ENCODE measurements at places on chromosomes 11 and 22.

DNA sequence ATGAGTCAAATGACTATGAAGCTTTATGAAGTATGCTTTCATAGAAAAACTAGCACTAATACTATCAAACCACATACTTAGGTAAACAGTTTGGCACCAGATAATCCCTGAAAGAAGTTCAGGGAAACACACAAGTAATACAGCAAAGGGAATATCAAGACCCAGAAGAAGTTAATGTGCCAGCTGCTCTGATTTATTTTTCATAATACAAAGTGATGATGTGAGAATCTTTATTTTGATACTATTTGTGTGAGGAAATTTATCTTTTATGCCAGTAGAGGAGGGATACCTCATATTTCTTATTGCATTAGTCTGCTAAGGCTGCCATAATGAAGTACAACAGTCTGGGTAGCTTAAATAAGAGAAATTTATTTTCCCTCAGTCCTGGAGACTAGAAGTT is 67.7 kb upstream of the ANO3 start:
- DNase-seq = no peak

DNA sequence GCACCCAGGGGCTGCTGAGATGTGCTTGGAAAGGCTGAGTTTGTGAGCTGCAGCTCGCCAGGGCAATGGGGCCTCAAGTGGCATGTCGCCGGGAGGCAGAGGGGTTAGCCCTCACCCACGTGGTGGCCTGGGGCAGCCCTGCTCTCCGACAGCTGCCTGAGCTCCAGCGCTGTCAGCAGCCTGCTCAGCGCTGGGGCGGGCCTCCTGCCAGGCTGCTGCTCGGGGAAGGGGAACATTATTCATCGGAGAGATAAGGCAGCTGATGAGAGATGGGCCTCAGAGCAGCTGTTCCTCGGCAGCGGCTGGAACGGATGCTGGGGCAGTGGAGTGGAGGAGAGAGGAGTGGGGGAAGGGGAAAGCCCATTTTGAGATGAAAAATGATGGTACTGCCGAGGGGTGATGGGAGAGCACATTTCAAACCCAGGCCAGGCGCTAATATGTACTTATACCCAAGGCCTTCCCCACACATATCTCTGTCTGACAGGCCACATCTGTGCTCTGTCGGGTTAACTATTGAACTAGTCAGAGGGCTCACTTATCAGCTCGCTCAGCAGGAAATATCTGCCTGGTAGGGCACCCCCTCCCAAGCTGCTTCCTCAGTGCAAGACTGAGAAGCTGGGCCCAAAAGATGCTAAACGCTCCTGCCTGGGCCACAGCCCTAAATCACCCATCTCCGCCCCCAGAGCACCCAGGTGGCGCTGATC is 79.5 kb downstream of the TIMP3 start:
- DNase-seq = peak; percentile 63

DNA sequence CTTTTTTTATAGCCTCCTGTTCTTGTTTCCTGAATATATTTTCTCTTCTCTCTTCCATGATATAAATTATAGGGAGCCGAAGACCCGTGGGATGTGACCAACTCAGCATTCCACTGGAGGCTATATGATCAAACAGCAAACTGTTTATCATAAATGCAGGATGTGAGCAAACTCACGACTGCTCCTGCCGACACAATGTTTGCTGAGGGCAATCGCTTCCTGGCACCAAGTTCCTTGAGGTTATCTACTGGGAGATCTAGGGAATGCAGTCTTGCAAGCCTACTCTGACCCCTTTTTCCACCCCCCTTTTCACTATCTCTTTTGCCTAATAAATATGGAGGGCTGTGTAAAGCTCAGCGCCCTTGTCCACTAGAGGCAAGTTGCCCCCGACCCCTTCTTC is 13.5 kb upstream of the PLAAT4 start:
- DNase-seq = no peak

DNA sequence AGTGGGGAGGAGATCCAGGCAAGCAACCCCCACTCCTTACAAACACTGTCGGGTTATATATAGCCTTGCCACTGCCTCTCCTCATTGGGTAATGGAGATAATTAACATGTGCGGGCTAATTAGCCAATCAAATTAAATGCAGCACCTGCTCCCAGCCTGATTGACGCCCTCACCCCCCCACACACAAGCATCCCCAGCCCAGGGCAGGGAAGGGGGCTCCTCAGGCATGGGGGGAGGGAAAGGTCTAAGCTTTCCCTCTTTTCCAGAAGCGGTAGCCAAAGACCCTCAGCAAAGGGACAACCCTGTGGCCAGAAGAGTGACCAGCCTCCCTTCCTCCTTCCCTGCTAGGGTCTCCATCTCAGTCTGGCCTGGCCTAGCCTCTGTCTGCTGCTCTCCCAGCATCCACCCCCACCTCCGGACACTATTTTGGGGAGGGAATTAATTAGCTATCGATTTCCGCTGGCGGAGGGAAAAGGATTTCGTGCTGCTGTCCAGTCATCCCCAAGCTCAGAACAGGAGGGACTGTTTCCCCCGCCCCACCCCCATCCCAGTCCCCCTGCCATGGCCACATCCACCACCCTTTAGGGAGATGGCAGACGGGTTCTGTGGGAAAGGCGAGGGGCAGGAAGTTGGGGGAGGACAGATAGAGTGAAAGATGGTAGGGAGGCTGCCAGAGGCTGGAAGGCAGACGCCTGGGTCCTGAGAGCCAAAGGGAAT is 7.1 kb downstream of the NRXN2 start:
- no peak for DNase-seq

DNA sequence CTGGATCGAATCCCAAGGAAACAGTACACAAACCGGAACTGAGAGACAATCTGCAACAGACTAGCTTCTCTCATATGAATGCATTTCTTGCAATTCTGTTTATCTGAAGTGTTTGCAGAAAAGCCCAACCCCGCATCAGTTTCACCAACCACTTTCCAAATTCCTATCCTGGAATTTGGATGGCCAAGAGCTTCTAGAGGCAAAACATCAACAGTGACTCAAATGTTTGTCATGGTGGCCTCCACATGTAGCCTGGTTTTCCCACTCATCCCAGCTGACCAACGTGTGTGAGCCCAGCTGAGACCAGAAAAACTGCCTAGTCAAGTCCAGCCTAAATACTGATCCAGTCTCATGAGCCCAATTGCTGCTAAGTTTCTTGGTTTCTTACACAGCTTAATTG is 8.3 kb upstream of the MIEF1 start:
- peak; percentile 20 for DNase-seq

GRCh38 chr11:127862406-127862805 is 725.0 kb downstream of the ETS1 start:
- no peak for DNase-seq

- DNase-seq = no peak
Measured at GRCh38 chr22:32515084-32515483, 40.5 kb downstream of the FBXO7 start.

- no peak for DNase-seq
Measured at GRCh38 chr22:50010676-50011446, 1.7 kb downstream of the IL17REL start.

- peak; percentile 10 for DNase-seq
Measured at GRCh38 chr11:46736615-46737014, 17.6 kb downstream of the F2 start.

GRCh38 chr11:106391771-106392420 is 314.4 kb downstream of the AASDHPPT start:
- peak; percentile 65 for DNase-seq

GRCh38 chr22:37295213-37295886 is 13.0 kb downstream of the CYTH4 start:
- no peak for DNase-seq

DNA sequence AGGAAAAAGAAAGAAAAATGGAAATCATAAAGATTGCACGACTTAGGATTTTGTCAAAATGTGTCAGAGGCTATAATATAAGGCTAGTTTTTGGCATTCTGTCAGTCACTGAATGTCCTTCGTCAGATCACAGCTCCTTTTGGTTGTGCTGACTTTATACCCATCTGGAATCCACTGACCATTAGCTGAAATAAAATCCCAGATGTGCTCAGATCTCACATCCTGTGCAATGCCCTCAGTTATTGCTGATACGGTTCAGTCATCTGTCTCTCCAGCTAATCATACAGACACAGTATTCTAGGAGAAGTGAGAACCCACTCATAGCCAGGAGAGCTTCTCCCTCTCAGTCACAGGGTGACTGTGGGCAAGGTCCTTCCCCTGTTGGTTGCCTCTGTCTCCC is 11.5 kb downstream of the CD44 start:
- no peak for DNase-seq

- no peak for DNase-seq
Measured at GRCh38 chr22:45338795-45339194, 29.1 kb downstream of the FAM118A start.

GRCh38 chr22:47043835-47044721 is 281.6 kb downstream of the TBC1D22A start:
- DNase-seq = no peak

- DNase-seq = no peak
Measured at GRCh38 chr22:20636945-20637344, 129.5 kb downstream of the MED15 start.

DNA sequence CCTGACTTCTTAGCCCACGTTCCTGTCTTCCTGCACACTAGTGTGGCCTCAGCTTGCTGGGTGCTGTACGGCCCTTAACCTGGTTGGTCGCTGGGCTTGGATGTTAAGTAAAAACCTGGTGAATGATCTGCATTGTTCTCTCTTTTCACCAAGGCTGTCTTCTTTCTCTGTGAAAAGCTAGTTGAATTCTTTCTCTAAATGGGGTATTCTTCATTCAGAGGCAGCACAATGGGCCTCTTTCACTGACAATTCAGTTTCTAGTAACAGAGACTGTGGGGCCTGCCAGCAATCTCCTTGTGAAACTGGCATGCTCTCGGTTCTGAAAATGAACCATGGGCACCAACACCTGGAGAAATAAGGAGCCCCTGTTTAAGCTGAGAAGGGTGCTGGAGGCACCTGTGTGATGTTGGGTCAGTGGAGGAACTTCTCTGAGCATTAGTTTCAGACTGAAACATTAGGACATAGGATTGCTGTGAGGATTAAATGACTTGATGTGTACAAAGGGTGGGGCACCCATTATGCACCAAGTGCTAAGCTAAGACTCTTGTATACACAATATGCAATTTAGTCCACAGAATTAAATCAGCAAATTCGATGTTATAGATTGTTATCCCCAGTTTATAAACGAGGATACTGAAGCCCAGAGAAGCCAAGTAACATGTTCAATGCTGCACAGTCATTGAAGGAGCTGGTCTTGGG is 33.1 kb upstream of the ELF5 start:
- no peak for DNase-seq

GRCh38 chr22:24059121-24059520 is 48.0 kb downstream of the CABIN1 start:
- peak; percentile 84 for DNase-seq

- no peak for DNase-seq
Measured at GRCh38 chr22:46039535-46039934, 62.6 kb upstream of the WNT7B start.

DNA sequence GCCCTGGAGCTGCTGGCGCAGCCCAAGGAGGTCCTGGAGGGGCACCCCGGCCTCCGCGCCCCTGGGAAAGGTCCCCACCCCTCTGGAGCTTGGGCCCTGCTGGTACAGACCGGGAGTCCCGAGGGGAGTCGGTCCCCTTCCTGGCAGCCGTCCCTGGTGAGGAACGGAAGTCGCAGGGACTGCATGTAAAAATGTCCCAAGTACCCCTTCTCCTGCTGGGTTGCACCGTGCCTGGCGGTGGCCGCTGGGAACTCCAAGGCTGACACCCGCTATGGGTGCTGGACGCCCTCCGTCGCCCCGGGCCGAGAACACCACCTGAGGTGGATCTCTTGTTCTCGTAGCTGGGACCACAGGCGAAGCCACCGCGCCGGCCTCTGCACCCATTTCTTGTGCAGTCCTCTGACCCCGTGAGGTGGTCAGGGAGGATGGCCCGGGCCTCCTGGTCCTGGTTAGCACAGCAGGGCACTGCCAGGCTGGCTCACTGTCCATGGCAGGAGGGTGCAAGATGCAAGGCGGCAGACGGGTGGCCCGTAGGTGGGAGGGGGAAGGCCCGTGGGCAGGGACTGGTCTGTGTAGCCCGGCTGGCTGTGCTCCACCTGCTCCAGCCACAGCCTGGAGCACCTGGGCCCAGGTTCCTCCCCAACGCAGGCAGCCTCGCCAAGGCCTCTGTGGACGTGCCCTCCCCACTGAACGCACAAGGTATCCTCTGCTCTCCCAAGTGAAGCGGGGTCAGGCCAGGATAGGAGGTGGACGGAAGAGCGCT is 165.2 kb downstream of the IGLL1 start:
- no peak for DNase-seq

GRCh38 chr11:18307461-18308139 is 14.3 kb downstream of the HPS5 start:
- no peak for DNase-seq

GRCh38 chr11:30786256-30787110 is 200.3 kb upstream of the MPPED2 start:
- DNase-seq = peak; percentile 30

- peak; percentile 38 for DNase-seq
Measured at GRCh38 chr22:45934659-45935341, 42.2 kb downstream of the WNT7B start.

DNA sequence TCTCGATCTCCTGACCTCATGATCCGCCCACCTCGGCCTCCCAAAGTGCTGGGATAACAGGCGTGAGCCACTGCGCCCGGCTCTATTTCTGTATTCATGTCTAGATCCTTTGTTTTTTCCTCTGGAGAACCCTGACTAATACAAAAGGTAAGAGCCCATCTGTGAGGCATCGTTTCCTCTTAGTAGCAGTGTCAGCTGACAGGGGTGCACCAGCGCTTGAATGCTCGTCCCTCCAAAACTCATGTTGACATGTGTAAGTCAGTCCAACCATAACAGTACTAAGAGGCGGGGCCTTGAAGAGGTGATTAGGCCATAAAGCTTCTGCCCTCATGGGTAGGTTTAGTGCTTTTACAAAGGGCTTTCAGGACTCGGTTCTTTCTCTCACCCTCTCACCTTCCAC is 470.1 kb upstream of the B3GAT1 start:
- no peak for DNase-seq

- no peak for DNase-seq
Measured at GRCh38 chr22:29054251-29054767, 7.3 kb downstream of the C22orf31 start.

- no peak for DNase-seq
Measured at GRCh38 chr11:116790167-116791001, 1.3 kb downstream of the APOA5 start.

- DNase-seq = no peak
Measured at GRCh38 chr11:41245184-41245583, 214.3 kb downstream of the LRRC4C start.

- DNase-seq = no peak
Measured at GRCh38 chr11:67586568-67587250, 3.1 kb downstream of the GSTP1 start.

DNA sequence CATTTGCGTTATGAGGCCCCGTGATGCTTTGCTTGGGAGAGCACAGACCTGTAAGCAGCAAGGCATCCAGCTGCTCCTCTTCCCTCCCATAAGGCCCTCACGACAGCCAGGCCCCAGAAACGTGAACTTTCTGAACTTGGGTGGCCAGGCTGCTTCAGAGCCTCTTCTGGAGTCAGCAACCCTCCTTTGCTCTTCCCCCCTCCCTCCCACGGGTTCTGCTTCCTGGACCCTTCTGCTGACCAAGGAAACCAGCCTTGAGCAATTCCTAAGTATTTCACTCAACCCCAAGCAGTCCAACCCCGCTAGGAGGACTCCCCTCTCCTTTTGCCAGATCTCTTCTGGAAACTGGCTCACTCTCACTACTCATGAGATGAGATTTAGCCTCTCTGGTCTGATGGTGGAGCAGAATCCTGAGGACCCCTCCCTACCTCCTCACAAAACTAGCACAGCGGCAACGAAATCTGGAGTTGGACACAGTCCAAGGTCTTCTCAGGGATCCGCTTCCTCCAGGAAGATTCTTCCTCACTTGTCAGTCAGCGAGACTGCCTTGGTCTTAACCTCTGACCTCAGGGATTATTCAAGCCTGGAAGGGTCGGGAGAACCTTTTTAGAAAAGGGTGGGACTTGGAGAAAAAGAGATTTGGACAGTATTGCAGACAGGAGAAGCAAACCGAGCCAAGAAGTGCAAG is 86.2 kb downstream of the UBASH3B start:
- no peak for DNase-seq

Data from fibroblast of skin of left biceps (primary cell).